ENCODE measurements at places on chromosomes 7 and 10. TPM values are rescaled to one million over a fixed set of nuclear protein-coding genes. Genes with fewer than 3 reads are reported as not detected.

The CYP2C19 gene
- not detected for total RNA-seq

- H3K4me3 ChIP-seq: no peak overlapping the region
- no peak overlapping the region for H3K27ac ChIP-seq
- no peak for DNase-seq
Measured at GRCh38 chr7:22480523-22481075, 19.4 kb downstream of the STEAP1B start.

GRCh38 chr10:64103750-64104470, 582.7 kb downstream of the REEP3 start:
- no peaks in the 10 kb centered on the region for H3K4me1 ChIP-seq
- H3K27me3 ChIP-seq: no peaks in the 10 kb centered on the region
- no peak overlapping the region for H3K4me3 ChIP-seq
- no peaks in the 10 kb centered on the region for H3K36me3 ChIP-seq

GRCh38 chr10:99532687-99533495, at the start of gene NKX2-3:
TSS of gene NKX2-3 (plus strand) at chr10:99532942. CDS start at chr10:99533132, 190 bp downstream.
- H3K27ac ChIP-seq: no peak within 1 kb of the TSS
- DNase-seq: no peak
- no peaks in the 10 kb centered on the region for H3K36me3 ChIP-seq
- no peaks in the 10 kb centered on the region for H3K4me1 ChIP-seq

GRCh38 chr10:31018962-31019361, 12.7 kb downstream of the ZNF438 start:
- DNase-seq: no peak
- H3K36me3 ChIP-seq: no peaks in the 10 kb centered on the region
- H3K4me3 ChIP-seq: no peak overlapping the region
- no peaks in the 10 kb centered on the region for H3K27me3 ChIP-seq

DNA sequence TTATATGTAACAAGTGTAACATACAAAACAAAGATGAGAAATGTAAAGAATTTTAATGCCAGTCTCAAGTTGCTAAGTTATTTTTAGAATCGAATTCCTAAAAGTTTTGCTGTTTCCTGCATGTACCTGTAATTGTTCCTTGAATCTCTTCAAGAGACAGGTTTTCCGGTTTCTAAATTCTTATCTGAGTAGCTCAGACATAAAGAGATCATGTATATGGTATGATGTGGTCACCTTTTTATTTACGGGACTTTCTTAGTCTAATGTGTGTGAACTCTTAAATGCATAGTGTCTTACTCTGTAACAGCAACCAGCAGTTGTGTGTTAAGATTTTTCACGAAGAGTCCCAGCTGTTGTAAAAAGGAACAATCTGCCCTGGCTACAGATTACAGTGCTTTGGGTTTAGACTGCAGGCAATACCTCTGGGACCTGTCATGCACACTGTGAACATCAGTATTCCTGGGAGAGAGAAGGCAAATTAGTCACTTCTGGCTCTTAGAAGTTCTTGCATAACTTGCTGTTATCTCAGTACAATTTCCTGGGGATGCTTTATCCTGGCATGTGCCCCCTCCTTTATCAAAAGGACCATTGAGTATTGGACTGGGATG, 263.4 kb downstream of the BICC1 start:
- H3K36me3 ChIP-seq: no peaks in the 10 kb centered on the region
- H3K4me3 ChIP-seq: no peak overlapping the region
- H3K27ac ChIP-seq: no peak overlapping the region
- DNase-seq: no peak

- no peaks in the 10 kb centered on the region for H3K27me3 ChIP-seq
- no peak overlapping the region for H3K4me3 ChIP-seq
- no peaks in the 10 kb centered on the region for H3K36me3 ChIP-seq
- no peak overlapping the region for H3K27ac ChIP-seq
- no peaks in the 10 kb centered on the region for H3K4me1 ChIP-seq
Measured at GRCh38 chr7:55131142-55131929, 112.5 kb downstream of the EGFR start.

- H3K4me3 ChIP-seq: no peak overlapping the region
- peaks cover 7% of the 10 kb centered on the region for H3K27me3 ChIP-seq
- no peak overlapping the region for H3K27ac ChIP-seq
- no peaks in the 10 kb centered on the region for H3K4me1 ChIP-seq
- no peaks in the 10 kb centered on the region for H3K36me3 ChIP-seq
Measured at GRCh38 chr7:55152516-55152915, 133.7 kb downstream of the EGFR start.

The FAM25G gene
- not detected for total RNA-seq

DNA sequence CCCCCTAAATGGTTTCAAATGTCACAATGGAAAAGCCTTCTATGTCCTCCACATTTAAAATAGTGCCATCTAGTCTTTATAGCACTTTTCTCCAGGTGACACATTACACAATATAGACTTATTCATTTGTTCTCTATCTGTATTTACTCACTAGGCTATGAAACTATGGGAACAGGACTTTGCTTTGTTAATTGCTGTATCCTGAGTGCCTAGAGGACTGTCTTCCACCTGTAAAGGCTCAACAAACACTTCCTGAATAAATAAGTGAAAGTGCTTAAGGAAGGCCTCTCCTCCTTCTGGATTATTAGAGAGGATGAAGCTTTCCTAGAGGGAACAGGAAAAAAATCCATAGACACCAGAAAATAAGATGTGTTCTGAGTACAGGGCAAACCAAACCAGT, 397.6 kb upstream of the LRRN3 start:
- H3K4me1 ChIP-seq: no peaks in the 10 kb centered on the region
- no peak for DNase-seq

- no peak overlapping the region for H3K27ac ChIP-seq
- no peak overlapping the region for H3K4me3 ChIP-seq
- no peaks in the 10 kb centered on the region for H3K27me3 ChIP-seq
- no peaks in the 10 kb centered on the region for H3K4me1 ChIP-seq
- H3K36me3 ChIP-seq: peaks cover 46% of the 10 kb centered on the region
Measured at GRCh38 chr7:37220664-37221063, 228.0 kb downstream of the ELMO1 start.

The PAPSS2 gene
- total RNA-seq: 0.35 TPM

The PRSS58 gene
- not detected for total RNA-seq

- no peaks in the 10 kb centered on the region for H3K27me3 ChIP-seq
- no peaks in the 10 kb centered on the region for H3K4me1 ChIP-seq
- H3K27ac ChIP-seq: no peak overlapping the region
- H3K4me3 ChIP-seq: no peak overlapping the region
- no peak for DNase-seq
Measured at GRCh38 chr10:87643920-87644319, 15.8 kb upstream of the PAPSS2 start.

The CRHR2 gene
- total RNA-seq: 0.09 TPM

The EN2 gene
- total RNA-seq: not detected

- DNase-seq: no peak
- no peaks in the 10 kb centered on the region for H3K36me3 ChIP-seq
- H3K4me1 ChIP-seq: peaks cover 2% of the 10 kb centered on the region
- no peak overlapping the region for H3K4me3 ChIP-seq
- no peak overlapping the region for H3K27ac ChIP-seq
Measured at GRCh38 chr10:72164617-72165016, 51.2 kb upstream of the ANAPC16 start.

The FBXL13 gene
- total RNA-seq: 1.3 TPM

- H3K27me3 ChIP-seq: no peaks in the 10 kb centered on the region
- no peak overlapping the region for H3K4me3 ChIP-seq
- H3K36me3 ChIP-seq: no peaks in the 10 kb centered on the region
- no peak overlapping the region for H3K27ac ChIP-seq
- no peak for DNase-seq
Measured at GRCh38 chr7:80724249-80724871, 85.9 kb downstream of the CD36 start.

The FAM241B gene
- total RNA-seq: 8.1 TPM

- H3K27me3 ChIP-seq: no peaks in the 10 kb centered on the region
- H3K4me1 ChIP-seq: no peaks in the 10 kb centered on the region
- DNase-seq: no peak
- H3K36me3 ChIP-seq: no peaks in the 10 kb centered on the region
- no peak overlapping the region for H3K4me3 ChIP-seq
Measured at GRCh38 chr10:49741108-49741995, 20.8 kb downstream of the OGDHL start.

The MKRN1 gene
- total RNA-seq: 137 TPM

The ZPBP gene
- not detected for total RNA-seq

The MRPS33 gene
- total RNA-seq: 24.2 TPM

DNA sequence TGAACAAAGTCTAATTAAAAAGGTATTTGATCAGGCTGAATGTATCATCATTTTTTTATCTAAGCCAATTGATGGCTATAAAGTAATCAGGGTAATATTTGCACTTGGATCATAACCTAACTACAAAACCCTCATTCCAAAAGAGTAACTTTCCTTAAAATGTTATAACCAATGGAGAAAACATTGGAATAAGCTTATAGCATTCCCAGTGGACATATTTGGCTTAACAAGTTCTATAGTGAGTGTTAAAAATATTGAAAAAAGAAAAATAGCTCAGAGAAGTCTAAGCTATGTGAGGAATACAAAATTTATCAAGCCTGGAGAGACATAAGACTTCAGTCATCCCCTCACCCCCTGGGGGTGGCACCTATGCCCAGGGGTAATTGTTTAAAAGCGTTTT, 358.8 kb downstream of the LRRTM3 start:
- H3K4me3 ChIP-seq: no peak overlapping the region
- no peak overlapping the region for H3K27ac ChIP-seq
- H3K27me3 ChIP-seq: no peaks in the 10 kb centered on the region
- H3K4me1 ChIP-seq: no peaks in the 10 kb centered on the region

The VSTM2A gene
- total RNA-seq: not detected

The BEND7 gene
- 1.2 TPM for total RNA-seq

DNA sequence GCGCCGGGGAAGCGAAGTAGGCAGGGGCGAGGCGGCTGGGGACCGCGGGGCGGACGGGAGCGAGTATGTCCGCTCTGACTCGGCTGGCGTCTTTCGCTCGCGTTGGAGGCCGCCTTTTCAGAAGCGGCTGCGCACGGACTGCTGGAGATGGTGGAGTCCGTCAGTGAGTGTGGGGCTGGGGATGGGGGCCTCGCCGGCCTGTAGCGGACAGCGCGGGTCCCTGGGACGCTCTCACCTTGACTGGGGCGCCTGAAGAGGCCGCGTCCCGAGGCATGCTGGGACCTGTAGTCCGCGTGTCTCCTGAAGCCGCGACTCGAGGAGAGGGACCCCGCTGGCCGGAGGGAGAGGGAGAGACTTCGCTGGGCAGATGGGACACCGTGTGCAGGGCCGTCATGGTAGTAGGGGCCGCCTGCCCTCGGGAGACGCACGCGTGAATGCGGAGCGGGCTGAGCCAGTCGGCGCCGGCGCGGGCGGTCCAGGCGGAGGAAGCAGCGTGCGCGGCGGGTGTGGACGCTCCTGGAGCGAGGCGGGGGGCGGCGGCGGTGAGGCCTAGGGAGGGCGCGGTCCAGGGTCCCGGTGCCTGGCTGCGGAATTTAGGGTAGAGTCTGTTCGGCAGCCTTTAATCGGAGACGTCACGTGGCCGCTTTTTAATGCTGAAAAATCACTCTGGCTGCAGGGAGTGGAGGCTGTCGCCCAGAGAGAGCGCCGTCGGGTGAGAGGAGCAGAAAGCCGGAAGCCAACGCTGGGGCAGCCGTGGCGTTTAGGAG, at the start of gene NDUFB2:
NDUFB2 (plus strand) TSS at position 29 of the 767 bp plus-strand sequence; CDS start at position 66, 37 bp downstream.
- H3K27ac ChIP-seq: peak within 1 kb of the TSS; percentile 87
- H3K36me3 ChIP-seq: no peaks in the 10 kb centered on the region
- peak; percentile 65 for DNase-seq
- H3K4me3 ChIP-seq: peak within 1 kb of the TSS; percentile 81

The FLNC gene
- total RNA-seq: 0.38 TPM

The RPP30 gene
- 24.8 TPM for total RNA-seq

DNA sequence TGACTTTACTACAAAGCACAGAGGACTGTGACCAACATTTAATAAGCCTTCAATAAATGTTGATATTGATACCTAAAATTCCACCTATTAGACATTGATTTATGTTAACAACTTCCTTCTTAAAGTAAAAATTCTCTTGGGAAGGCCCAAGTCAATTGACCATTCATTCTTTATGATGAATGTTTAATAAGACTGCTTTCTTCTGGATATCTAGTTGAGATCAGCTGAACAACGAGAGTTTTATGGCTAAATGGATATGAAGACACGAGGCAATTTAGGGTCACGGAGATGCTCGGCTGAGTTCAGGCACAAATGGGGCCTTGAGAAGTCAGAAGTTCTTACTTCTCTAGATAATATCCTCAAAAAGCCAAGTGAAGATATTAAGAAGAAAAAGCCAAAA, 258.8 kb downstream of the FRMD4A start:
- H3K36me3 ChIP-seq: no peaks in the 10 kb centered on the region
- H3K27ac ChIP-seq: no peak overlapping the region
- DNase-seq: no peak
- no peak overlapping the region for H3K4me3 ChIP-seq
- H3K4me1 ChIP-seq: no peaks in the 10 kb centered on the region

DNA sequence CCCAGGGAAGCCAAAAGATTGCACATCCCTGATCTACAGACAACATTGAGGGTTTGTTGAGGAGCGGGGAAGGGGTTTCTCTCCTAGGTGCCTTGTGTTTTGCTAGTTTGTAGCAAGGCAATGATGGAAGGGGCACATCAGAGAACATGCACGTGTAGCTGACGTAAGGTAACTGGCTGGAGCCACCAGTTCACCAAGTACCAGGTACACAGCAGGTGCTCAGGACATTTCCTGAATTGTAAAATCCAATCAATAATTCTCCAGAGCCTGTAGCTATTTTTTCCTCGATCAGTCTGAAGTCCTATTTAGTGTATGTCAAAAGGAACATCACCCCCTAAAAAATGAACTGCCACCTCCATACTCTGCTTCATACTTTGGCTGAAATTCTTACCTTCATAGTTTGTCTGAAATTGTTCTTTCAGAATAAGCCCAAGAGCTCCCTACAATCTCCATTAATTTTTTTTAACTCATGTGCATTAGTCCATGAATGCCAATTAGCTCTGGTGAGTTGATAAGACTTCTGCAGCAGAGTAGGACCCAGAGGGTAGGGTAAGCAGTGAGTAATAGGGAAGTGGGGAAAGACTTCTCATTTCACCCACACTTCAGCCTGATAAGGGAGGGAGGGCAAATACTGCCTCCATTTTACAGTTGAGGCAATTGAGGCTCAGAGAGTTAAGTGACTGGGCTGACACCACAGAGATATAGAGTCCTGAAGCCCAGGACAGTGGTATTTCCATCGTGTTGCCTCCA, 36.0 kb upstream of the SLC26A3 start:
- H3K4me1 ChIP-seq: no peaks in the 10 kb centered on the region
- H3K4me3 ChIP-seq: no peak overlapping the region
- H3K27ac ChIP-seq: no peak overlapping the region
- no peak for DNase-seq

- no peaks in the 10 kb centered on the region for H3K27me3 ChIP-seq
- no peaks in the 10 kb centered on the region for H3K4me1 ChIP-seq
- no peak overlapping the region for H3K4me3 ChIP-seq
- DNase-seq: no peak
- H3K36me3 ChIP-seq: no peaks in the 10 kb centered on the region
Measured at GRCh38 chr10:16192337-16192736, 244.5 kb upstream of the PTER start.

GRCh38 chr10:107415446-107415845, 250.9 kb upstream of the SORCS1 start:
- no peak overlapping the region for H3K27ac ChIP-seq
- no peaks in the 10 kb centered on the region for H3K27me3 ChIP-seq
- H3K4me3 ChIP-seq: no peak overlapping the region
- DNase-seq: no peak

GRCh38 chr7:26696978-26697377, 167.4 kb downstream of the SKAP2 start:
- no peak overlapping the region for H3K27ac ChIP-seq
- no peaks in the 10 kb centered on the region for H3K4me1 ChIP-seq
- H3K4me3 ChIP-seq: no peak overlapping the region
- DNase-seq: no peak
- no peaks in the 10 kb centered on the region for H3K27me3 ChIP-seq

- H3K27ac ChIP-seq: no peak overlapping the region
- H3K4me3 ChIP-seq: no peak overlapping the region
- DNase-seq: no peak
- H3K27me3 ChIP-seq: no peaks in the 10 kb centered on the region
- H3K36me3 ChIP-seq: no peaks in the 10 kb centered on the region
Measured at GRCh38 chr10:78950656-78951587, 117.8 kb upstream of the ZMIZ1 start.
